ENCODE measurements at places on chromosomes 12 and 14. TPM values are rescaled to one million over a fixed set of nuclear protein-coding genes. Genes with fewer than 3 reads are reported as not detected.

Gene CABP1
- polyA plus RNA-seq, result 0.71 TPM

Gene GDF3
- not detected for polyA plus RNA-seq

Gene IL26
- polyA plus RNA-seq, result not detected

Gene RFLNA
- polyA plus RNA-seq, result 5.6 TPM

Gene CFAP251
- 4.0 TPM for polyA plus RNA-seq

Gene TXNDC16
- 53.3 TPM for polyA plus RNA-seq

Gene NOXRED1
- polyA plus RNA-seq, result 0.19 TPM

Gene CMAS
- 85.2 TPM for polyA plus RNA-seq

Gene CDCA3
- 7.3 TPM for polyA plus RNA-seq

Gene KCNH3
- 3.0 TPM for polyA plus RNA-seq

Gene NGB
- 0.87 TPM for polyA plus RNA-seq

Gene TMEM119
- not detected for polyA plus RNA-seq

Gene FAM181A
- not detected for polyA plus RNA-seq

Gene KLRD1
- polyA plus RNA-seq, result 0.52 TPM
